Regular cardiac myocyte (primary cell): ENCODE measurements at places on chromosomes 13 and 19. TPM values are rescaled to one million over a fixed set of nuclear protein-coding genes. Genes with fewer than 3 reads are reported as not detected.

ZNF320 gene
- 11.7 and 16.3 TPM in 2 replicates for total RNA-seq

TPTE2 gene
- not detected in 2 replicates for total RNA-seq

NDUFA7 gene
- total RNA-seq = 14.7 and 16.9 TPM in 2 replicates

GDF15 gene
- 57.1 and 243 TPM in 2 replicates for total RNA-seq

STAP2 gene
- total RNA-seq = 2.3 and 5.6 TPM in 2 replicates

RFPL4AL1 gene
- under 0.01 TPM in 1 of 2 replicates, not detected in the other for total RNA-seq
